ENCODE measurements at places on chromosomes 2 and 18.
A peak's percentile ranks its signal among the peaks of the same experiment; 100 is the strongest.

DNA sequence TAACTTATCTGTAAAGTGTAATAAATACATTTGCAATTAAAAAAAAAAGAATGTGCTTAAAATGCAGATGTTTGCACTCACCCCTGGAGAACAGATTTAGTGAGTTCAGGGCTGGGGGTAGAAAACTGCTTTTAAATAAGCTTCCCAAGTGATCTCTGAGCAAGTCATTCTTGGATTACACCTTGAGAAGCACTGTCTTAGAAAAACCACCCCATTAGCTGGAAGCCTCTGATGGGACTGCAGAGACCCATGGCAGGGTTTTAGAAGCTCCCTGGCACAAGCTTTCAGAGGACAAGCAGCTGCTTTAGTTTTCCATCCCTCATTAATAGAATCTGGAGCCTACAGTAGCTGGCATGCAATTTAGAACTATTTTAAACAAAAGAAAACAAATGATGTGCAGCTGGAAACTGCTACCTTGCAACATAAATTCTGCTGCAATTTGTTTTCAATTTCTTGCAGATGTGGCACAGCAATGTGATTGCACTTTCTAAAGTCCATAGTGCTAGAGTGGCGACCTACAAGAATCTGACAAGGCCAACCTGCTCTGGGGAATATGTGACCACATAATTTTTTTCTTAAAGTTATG lies 141.5 kb downstream of the CDC42EP3 start:
- no peak for DNase-seq

DNA sequence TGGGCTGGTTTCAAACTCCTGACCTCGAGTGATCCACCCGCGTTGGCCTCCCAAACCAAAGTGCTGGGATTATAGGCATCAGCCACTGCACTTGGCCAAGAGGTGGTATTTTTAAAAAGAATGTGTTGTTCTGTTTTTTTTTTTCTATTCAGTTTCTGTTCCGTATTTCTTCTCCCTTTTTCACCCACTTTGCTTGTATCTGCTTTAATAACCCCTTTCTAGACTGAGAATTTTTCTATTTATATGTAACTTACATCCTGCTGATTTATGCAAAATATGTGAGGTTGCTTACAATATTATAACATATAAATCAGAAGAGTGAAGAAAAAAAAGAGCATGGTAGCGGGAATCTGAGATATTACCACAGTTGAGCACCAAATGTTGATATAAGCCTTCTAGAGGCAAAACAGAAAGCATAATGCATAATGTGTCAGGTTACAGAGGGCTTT lies 17.2 kb upstream of the LYPD6B start:
- DNase-seq, result no peak

- DNase-seq, result peak; percentile 67
Measured at GRCh38 chr2:171086352-171087290, 74.1 kb downstream of the TLK1 start.

- DNase-seq, result no peak
Measured at GRCh38 chr2:196054631-196055030, 14.0 kb downstream of the DNAH7 start.

DNA sequence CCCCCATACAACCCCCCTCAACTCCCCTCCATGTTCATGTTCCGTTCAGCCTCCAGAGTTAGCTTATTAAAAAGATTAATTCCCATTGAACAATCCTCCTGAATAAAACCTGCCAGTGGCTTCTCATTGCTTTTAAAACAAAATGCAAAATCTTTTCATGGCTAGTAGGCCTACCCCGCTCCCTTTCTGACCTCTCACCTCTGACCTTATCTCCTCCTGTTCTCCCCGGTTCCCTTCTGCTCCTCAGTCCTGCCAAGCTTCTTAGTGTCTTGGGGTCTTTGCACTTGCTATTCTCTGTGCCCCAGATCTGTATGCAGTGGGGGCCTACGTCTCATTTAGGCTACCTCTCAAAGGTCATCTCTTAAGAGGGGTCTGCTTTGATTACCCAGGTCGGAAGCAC lies 64.3 kb downstream of the RHOB start:
- no peak for DNase-seq

DNA sequence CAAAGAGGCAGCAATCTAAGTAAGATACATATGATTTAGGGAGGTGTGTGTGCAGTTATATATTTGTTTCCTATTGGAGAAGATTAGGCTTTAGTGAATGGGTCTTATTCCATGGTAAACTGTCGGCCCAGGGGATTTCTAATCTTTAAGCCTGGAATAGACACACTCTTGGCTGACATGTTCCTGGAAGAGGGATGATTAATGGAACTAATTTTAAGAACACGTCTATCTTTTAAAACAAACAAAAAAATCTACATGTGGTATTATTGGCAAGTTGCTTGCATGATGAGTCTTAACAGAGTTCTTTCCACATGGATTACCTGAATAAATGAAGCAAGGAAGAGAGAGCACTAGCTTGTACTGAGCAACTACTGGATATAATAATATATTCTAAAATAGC lies 114.2 kb upstream of the NT5C1B start:
- no peak for DNase-seq

DNA sequence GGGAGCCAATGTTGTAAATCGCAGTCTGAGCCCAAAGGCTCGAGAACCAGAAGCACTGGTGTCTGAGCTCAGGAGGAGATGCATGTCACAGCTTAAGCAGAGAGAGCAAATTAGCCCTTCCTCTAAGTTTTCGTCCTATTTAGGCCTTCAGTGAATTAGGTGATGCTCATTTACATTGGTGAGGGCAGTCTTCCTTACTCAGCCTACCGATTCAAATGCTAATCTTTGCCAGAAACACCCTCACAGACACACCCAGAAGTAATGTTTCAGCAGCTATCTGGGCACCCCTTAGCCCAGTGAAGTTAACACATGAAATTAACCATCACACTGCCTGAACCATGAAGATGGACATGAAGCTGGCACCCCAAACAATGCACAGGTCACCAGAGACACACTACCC lies 385.1 kb downstream of the STK39 start:
- DNase-seq, result no peak

GRCh38 chr2:72137498-72138010 lies 10.1 kb downstream of the CYP26B1 start:
- DNase-seq, result peak; percentile 48

GRCh38 chr2:72789241-72789640 lies 36.6 kb downstream of the EXOC6B start:
- DNase-seq, result no peak

DNA sequence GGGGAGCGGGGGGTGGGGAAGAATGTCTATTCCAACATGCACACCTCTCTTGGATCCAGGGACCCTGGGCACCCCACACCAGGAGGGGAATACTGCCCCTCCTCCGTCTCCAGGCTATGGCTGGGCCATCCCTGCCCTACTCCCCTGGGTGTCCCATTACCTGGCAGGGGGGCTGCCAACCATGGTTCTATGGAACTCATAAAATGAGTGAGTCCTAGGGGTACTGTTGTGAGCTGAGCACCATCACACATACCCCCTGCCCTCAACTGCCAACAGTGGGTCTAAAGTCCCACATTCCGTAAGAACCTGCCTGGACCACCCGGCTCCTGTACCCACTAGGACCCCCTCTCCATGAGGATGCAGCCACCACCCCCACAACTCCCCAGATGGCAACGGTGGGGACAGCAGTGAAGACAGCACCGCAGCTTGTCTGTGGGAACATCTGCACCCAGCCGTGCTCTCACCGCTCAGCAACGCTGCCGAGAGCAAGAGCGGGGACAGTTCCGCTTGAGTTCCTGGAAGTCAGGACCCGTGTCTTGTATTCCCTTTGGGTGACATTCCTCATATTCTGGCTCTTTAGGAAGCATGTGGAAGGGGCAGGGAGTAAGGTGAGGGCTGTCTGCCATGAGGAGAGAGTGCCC lies 41.5 kb downstream of the BIN1 start:
- no peak for DNase-seq

GRCh38 chr2:224778474-224778877 lies 62.3 kb upstream of the CCDC195 start:
- peak; percentile 69 for DNase-seq

- DNase-seq, result no peak
Measured at GRCh38 chr2:208501206-208501605, 94.6 kb downstream of the PTH2R start.

- no peak for DNase-seq
Measured at GRCh38 chr2:38704664-38705063, 38.8 kb downstream of the GALM start.

- no peak for DNase-seq
Measured at GRCh38 chr2:153394247-153394646, 84.3 kb downstream of the RPRM start.

DNA sequence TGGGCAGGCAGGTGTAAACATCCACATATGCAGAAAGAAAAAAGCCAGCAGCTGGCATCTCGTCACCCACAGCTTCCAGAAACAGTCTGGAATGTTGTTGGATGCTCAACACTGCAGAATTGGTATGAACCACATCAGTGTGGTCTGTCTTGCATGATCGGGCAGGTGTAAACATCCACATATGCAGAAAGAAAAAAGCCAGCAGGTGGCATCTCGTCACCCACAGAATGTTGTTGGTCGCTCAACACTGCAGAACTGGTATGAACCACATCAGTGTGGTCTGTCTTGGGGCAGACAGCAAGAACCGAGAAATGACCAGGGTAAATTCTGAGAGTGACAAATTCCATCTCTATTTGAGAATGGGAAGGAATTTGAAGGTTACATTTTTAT lies 39.6 kb downstream of the DOCK10 start:
- peak; percentile 49 for DNase-seq

GRCh38 chr2:102636283-102636907 lies 17.0 kb downstream of the SLC9A2 start:
- DNase-seq, result no peak

DNA sequence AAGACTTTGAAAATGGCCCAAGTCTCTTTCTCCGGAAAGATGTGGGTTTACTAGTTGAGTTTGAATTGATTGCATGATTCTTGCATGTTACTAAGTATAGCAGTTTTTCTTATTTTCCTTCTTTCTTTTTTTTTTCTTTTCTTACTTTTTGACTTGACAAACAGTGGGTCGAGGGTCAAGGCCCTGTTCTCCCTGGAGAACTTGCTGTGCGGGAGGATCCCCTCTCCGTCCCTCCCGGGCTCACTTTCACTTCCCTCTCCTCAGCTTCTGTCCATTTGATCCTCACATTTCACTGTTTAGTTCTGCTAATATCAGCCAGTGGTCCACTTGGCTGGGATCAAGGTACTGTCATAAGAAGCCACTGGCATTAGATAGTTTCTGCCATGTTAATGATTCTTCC lies 767.4 kb downstream of the TDRD15 start:
- DNase-seq, result no peak

DNA sequence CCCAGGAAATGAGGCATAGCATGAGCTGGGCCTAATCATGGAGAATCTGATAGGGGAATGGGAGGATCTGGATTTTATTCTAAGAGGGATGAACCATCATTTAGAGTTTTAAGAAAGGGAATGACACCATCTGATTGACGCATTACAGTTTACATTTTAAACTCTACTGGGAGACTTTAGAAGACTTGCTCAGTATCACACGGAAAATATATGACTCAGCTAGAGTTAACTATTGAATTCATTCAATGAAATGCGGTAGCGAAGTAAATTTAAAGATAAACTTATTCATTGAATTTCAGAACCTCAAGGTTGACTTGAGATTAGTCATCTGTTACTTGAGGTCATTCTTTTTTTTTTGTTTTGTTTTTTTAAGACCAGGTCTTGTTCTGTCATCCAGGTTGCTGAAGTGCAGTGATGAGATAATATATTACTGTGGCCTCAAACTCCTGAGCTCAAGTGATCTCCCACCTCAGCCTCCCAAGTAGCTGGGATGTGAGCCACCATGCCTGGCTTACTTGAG lies 25.0 kb downstream of the MC4R start:
- DNase-seq, result no peak

GRCh38 chr18:22452226-22452668 lies 34.5 kb upstream of the CTAGE1 start:
- DNase-seq, result no peak
